T follicular helper cell (primary cell): ENCODE measurements at places on chromosomes 4 and X.

- DNase-seq = no peak
Measured at GRCh38 chrX:112753116-112753515, 73.4 kb upstream of the LHFPL1 start.

DNA sequence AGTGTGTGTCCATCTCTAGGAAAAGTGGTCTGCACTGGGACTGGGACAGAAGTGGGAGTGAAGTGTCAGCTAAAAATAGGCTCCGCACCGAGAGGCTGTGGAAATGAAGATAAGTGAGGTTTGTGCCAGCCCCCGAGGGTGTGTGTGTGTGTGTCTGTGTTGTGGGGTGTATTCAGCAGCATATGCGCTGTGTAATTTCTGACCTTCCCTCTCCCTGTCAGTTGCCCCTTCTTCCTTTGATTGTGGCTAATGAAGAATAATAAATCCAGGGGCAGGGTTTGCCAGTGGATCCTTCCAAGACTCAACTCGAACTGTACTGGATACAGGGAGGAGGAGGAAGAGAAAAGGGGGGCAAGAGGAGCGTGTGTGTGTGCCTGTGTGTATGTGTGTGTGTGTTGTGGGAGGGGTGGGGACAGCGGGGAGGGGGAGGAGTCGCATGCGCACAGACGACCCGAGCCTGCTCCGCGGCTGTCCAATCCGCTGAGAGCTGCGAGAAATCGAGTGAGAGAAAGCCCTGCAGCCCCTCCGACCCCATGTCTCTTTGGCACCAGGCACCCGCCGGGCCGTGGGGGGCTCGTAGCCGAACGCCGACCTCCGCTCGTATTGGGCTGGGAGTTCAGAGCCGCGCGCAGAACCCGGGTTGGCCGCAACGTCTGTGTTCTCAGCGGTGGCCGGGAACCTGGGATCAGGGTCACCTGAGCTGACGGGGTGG, 916 bp upstream of the POU4F2 start:
- DNase-seq = no peak

DNA sequence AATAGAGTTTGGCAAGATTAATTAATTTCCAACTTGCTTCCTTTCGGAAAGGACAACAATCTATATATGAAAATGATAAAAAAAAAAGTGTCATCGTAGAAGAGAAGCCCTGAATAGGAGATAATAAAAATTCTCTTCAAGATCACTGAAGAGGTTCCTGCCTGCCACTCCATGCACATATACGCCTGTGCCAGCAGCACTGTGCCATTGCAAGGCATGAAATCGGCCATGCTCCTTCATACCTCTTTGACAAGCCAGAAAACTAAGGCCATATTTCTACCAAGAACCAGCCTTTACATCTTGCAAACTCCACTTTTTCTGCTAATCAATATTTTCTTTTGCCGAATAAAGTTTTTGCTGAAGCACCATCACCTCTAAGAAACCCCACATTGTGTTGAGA, 365.5 kb downstream of the CXXC4 start:
- no peak for DNase-seq

DNA sequence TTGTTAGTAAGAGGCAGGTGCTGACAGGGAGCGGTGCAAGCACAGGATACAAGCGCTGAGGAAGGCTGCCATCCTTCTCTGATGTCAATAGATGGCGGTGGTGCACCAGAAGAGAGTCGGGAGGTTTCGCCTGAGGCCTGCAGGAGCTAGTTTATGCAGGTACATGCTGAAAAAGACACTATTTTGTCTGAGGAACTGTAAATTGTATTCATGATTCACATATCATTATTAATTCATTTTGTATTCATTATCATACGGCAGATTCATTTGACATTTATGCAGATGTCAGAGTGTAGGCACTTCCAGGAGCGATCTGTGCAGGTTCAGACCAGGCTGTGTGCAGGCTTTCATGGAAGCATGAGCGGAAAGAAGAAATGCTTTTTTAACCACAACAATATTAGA, 824.0 kb downstream of the STIM2 start:
- DNase-seq = no peak

- DNase-seq = no peak
Measured at GRCh38 chr4:122100508-122100907, 51.6 kb upstream of the BLTP1 start.

DNA sequence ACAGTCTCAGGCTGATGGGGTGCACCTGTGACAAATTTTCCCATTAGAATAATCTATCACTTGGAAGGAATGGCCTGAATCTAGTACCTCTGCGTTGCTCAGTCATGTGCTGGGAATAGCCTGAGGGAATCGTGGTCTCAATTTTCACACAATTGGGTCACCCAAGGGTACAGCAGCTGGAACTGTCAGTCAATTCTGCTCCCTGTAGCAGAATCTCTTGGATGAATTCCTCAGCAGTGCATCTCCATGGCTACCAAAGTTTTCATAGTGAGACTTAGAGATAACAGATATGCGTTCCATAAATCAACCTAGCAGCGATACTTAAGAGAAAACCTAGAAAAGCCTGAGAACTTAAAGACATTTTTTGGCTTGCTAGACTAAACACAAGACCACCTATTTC, 288.7 kb upstream of the CTSO start:
- no peak for DNase-seq

- no peak for DNase-seq
Measured at GRCh38 chrX:9878146-9878820, 88.9 kb upstream of the CLDN34 start.

DNA sequence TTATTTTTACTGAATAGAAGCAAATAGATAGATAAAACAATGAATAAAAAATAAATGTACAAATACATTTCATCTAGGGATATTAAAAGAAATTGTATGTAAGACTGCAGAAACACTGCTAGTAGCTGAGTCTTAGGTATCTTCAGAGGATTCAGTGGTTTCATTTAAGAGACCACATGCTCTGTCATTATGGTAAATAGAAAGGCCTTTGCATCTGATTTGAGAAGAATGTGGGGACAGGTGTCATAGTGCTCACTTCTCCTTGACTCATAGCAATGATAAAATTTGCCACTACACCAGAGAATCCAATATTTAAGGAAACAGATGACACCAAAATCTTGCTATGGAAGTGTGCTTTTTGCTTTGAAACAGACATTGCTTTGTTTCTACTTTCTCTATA, 59.8 kb upstream of the PPP1R2C start:
- no peak for DNase-seq

GRCh38 chr4:16617435-16617834, 281.0 kb downstream of the LDB2 start:
- DNase-seq = no peak
